ENCODE measurements at places on chromosomes 11 and 22. TPM values are rescaled to one million over a fixed set of nuclear protein-coding genes. Genes with fewer than 3 reads are reported as not detected.

Gene RTN3
- total RNA-seq = 49.3 TPM

Gene FXYD6
- 1.6 TPM for total RNA-seq

Gene LAMTOR1
- 81.0 TPM for total RNA-seq

Gene PTPRCAP
- 2.5 TPM for total RNA-seq

Gene VSIG10L2
- total RNA-seq = not detected

Gene MRGPRE
- total RNA-seq = not detected

Gene OR52N4
- not detected for total RNA-seq

Gene OLFML1
- total RNA-seq = 0.92 TPM

Gene SYT13
- total RNA-seq = not detected

Gene WT1
- total RNA-seq = not detected

DNA sequence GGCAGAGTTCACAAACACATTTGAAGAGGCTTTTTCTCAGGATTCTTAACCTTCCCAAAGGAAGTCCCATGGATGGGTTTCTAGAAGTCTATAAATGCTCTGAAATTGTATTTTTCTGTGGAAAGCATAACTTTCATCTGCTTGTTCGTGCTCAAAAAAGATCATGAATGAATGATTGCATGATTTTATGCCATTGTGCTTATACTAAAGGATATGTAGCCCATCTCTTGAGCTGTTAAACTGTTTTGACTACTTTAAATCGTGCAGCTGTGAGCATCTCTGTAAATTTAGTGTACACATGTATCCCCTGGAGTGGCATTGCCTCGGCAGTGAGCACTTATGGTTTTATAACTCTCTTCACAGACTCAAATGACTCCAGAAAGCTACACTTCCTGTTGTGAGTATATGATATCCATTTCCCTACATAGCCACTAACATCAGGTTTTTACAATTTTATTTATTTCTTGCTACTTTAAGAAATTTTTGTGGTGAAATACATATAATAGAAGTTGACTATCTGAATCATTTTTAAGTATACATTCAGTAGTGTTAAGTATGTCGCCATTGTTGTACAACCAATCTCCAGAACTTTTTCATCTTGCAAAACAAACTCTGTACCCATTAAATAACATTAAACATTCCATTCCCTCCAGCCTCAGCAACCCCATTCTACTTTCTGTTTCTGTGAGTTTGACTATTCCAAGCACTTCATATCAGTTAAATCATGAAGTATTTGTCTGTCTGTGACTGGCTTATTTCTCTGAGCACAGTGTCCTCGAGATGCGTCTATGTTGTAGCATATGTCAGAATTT lies 8.0 kb downstream of the NEAT1 start:
- no peak for ATAC-seq

GRCh38 chr11:22459048-22459447 lies 120.9 kb downstream of the SLC17A6 start:
- peak; percentile 63 for ATAC-seq

- ATAC-seq = no peak
These were observed 649.4 kb downstream of the CNTN5 start for GRCh38 chr11:99670067-99670676.

DNA sequence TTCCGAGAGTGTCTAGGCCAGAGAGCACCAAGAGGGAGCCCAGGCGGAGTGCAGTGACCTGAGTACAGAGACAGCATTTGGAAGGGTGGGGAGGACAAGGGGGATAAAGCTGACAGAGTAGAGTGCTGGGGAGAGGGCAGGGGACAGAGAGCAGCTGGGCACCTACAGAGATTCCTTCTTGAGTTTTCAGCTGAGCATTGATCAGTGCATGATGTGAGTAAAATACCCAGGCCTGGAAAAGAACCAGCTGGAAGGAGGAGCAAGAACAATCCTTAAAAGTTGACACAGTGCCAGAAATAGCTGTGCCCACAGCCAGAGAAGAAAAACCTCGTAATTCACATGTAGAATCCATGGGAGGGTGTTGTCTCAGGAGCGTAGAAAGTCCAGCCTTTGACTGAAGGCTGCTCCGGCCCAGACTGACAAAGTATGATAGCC lies 33.9 kb upstream of the PANX2 start:
- peak; percentile 14 for ATAC-seq

DNA sequence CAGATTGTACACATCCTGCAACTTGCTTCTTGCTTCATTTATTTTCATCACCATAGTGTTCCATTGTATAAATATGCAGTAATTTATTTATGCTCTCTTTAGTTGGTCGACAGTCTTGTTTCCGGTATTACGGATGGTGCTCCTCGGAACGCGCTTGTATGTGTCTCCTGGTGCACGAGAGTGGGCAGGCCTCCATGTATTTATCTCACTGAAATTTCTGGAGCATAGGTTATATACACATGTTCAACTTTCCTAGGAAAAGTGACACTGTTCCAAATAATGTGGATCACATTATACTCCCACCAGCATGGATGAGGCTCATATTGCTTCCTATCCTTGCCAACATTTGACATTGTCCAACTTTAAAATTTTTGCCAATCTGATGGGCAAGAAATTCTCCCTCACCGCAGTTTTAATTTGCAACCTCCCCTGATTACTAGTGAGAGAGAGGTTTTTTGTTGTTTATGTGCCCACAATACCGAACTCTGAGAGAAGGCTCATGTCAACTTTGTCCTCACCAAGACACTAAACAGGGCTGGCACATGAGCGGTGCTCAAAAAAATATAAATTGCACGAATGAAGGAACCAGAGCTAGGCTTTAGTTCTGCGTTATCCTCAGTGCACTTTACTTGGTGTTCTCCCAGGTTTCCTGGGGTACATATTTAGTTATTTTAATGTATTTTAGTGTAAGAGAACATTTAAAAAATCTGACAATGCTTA lies 3.8 kb downstream of the CSNK2A3 start:
- ATAC-seq = no peak

- no peak for ATAC-seq
These were observed 106.7 kb upstream of the ZC3H12C start for GRCh38 chr11:109986488-109986887.

GRCh38 chr11:26297189-26297975 lies 34.5 kb upstream of the ANO3 start:
- ATAC-seq = peak; percentile 80

DNA sequence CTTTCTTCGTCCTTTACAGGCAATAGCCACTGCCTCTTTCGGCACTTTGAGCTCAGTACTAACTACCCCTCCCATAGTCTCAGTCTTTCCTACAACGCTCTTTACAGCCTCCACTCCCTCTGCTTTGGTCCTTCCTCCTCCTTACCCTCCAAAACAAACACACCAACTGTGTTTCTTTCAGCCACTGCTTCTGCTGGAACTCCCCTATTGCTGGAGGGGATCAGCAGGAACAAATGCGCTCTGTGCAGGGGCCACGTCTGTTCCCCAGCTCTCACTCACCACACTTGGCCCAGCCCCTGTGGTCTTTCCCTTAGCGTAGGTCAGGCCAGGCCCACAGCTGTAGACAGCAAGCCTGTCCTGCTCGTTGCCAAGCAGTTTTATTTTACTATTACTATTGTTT lies 42.3 kb downstream of the PC start:
- no peak for ATAC-seq

DNA sequence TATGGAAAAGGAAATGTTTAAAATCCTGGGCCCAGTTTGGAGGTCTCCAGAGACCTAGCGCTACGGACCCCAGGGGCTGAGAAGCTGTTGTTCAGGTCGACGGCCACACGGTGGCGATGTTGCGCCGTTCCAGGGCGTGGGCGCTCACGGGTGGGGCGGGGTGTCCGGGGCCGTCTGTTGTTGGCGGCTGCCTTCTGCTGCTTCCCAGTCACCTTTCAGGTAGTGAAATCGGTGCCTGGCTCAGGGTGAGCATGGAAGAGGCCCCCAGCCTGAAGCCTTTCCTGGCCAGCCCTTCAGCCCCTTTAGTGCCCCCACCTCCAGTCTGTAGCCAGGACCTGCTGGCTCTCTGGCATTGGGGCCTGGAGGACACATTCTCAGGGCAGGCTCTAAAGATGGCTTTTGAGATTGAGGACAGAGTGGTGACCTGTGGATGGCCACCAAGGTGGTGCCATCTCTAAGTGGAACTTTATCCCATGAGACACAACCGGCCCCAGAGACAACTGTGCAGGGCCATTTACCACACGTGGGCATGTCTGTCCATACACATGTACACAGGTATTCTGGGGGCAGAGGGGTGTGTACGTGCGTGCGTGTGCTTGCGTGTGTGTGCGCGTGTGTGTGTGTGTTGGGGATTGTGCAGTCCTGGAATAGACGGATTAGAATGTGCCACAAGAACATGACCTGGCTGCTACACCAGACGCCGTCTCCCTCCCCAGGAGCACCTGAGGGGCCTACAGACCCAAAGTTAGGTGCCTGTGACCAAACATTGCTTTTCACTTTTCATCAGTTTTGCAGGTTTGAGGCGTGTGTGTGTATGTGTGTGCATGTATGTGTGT lies 53.8 kb downstream of the ST14 start:
- peak; percentile 67 for ATAC-seq

DNA sequence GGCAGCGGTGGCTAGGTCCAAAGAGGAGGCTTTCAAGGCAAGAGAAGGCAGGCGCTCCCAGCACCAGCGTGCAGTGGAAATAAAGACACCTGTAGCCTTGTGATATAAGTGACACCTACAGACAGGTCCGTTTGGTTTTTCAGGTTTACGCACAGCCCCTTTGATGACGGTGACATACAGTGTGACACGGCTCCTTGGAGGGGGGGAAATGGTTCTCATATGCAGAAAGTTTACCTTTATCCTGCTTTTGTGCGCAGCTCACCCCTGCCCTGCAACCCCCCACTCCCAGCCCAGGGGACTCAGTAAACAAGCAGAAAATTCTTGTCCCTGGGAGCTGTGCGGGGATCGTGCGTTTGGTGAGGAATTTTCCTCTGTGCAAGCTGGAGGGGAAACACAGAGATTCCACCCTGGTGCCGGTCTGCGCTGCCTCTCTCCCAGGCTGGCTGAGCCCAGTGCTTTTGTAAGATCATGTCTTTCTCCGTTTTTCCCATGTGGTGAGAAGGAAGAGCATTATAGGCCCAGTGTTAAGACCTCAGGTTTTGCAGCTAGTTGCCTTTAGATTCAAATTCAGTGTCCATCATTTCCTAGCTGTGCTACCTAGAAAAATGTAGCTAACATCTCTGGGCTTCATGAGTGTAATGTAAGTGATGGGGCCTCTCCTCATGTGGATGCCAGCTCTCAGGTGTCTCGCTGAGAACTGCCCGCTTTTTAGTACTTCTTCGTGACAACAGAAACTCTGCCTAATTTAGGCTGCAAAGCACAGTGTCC lies at the start of gene ELF5:
Gene ELF5, minus strand, starts transcription at position 113 of the 768 bp plus-strand sequence. CDS start 8,045 bp downstream, outside the sequence.
- peak; percentile 55 for ATAC-seq

DNA sequence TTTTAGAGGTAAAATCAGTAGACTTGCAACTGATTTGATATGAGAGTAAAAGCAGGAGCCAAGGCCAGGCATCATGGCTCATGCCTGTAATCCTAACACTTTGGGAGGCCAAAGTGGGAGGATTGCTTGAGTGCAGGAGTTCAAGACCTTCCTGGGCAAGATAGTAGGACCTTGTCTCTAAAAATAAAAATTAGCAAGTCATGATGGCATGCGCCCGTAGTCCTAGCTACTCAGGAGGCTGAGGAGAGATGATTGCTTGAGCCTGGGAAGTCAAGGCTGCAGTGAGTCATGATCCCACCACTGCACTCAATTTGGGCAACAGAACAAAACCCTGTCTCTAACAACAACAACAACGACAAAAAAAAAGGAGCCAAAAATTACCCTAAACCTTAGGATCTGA lies 13.5 kb downstream of the SGSM3 start:
- ATAC-seq = no peak

GRCh38 chr22:19448076-19448607 lies 631 bp upstream of the C22orf39 start:
- ATAC-seq = peak; percentile 58

GRCh38 chr22:35359380-35360065 lies 21.4 kb upstream of the HMOX1 start:
- no peak for ATAC-seq

DNA sequence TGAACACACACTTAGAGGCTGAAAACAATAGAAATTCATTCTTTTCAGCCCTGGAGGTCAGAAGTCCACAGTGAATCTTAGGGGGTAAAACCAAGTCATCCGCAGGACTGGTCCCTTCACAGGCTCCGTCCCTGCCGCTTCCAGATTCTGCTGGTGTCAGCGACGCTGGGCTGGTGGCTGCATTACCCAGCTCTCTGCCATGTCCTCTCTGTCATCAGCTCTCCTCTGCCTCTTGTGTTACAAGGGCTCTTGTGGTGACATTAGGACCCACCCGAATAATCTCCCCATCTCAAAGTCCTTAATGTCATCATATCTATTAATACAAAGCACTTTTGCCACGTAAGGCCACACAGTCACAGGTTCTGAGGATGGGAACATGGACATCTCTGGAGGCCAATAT lies 47.7 kb upstream of the ANO1 start:
- ATAC-seq = no peak

DNA sequence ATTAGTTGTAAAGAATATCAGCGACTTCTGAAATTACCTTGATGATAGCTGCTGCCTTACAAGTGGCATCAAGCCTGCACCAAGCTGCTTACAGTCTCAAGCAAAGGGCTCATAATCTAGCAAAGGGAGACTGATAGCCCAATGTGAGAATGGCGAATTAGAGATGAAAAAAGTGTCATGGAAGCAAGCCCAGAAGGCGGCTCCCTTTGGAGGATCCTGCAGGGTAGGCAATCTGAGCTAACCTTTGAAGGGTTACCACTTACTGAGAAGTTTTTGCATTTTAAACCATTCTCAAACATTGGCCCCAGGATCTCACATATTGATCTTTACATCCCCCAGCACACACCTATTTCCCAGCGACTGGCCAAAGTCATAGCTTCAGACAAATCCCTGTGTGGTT lies 18.5 kb downstream of the GAB2 start:
- ATAC-seq = no peak

DNA sequence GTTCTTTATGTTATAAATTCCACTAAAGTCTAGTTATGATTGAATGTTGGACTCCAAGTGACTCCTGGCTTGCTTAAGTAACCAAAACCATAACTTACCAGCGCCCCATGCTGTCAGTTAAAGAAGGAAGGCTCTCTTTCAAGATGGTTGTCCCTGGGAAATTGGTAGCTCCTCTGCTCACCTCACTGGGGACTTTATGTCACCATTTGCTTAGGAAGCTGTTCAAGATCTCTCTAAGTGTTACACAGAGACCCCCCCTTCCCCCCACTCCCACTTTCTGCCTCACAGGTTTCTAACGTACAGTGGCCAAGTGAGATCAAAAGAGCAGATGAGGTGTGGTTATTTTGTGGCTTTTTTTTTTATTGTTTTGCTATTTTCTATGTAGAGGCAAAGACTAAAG lies 301.8 kb downstream of the AASDHPPT start:
- no peak for ATAC-seq

GRCh38 chr22:20781272-20781990 lies 7.5 kb downstream of the SERPIND1 start:
- no peak for ATAC-seq
